ENCODE measurements at places on chromosomes 3 and 15. TPM values are rescaled to one million over a fixed set of nuclear protein-coding genes. Genes with fewer than 3 reads are reported as not detected.

- DNase-seq, result no peak
Measured at GRCh38 chr3:151283907-151284461, 5.6 kb upstream of the P2RY14 start.

- no peak for DNase-seq
Measured at GRCh38 chr15:79872358-79873017, 24.3 kb downstream of the MTHFS start.

DNA sequence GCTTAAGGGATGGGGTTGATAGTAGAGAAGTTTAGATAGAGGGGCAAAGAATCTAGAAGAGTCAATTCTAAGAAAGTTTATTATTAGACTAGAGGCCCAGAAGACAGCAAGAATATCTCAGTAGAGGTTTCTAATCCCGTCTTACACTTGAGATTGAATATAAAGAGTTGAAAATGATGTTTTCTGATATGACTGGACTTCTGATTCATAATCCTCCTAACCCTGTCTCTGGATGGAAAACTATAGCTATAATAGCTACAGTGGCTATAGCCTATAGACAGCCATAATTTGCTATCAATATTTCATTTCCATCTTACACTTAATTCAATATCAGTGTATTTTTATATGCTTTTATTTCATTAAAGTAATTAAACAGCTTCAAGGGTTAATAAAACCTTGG lies 60.0 kb downstream of the GAP43 start:
- no peak for DNase-seq

DNA sequence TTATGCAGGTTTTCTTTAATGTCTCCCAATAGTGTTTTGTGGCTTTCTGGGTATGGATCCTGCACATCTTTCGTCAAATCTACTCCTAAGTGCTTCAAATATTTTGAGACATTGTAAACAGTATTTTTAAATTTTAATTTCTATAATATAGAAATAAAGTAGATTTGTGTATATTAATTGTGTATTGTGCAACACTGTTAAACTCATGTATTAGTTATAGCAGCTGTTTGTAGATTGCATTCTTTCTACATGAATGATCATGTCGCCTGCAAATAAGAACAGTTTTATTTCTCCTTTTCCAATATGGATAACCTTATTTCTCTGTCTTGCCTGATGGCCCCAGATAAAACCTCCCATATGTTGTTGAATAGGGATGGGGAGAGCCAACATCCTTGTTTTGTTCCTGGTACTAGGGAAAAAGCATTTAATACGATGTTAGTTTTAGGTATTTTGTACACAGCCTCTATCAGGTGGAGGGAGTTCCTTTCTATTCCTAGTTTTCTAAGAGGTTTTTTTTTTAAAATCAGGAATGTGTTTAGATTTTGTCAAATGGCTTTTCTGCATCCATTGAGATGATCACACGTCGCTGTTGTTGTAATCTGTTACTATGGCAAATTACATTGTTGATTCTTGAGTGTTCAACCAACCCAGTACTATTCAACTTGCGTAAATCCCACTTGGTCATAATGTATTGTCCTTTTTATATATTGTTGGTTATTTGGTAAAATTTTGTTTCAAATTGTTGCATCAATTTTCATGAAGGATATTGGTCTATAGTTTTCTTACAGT lies 71.1 kb upstream of the DGKG start:
- DNase-seq, result no peak

DNA sequence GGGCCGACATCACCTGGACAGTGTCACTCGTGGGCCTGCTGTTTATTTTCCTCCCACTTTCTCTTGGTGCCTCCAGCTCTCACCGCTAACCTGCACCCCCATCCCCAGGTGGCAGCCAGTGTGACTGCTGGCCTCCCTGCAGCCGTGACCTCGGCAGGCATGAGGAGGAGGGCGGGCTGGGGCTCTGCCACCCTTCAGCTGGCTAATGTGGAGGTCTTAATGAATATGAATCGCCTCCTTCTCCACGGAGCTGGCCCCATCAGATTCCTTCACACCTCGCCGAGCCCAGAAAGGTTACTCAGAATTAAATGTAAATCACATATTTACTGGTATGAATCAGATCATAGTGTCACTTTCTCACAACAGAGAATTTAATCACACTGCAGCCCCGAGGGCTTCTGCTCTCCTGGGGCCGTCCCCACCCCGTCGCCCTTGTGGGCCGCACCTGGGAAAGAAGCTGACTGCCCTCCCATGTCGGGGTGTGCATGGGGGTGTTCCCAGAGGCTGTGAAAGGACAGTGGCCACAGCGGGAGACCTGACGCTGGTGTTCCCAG lies 171.1 kb upstream of the TLE3 start:
- no peak for DNase-seq

DNA sequence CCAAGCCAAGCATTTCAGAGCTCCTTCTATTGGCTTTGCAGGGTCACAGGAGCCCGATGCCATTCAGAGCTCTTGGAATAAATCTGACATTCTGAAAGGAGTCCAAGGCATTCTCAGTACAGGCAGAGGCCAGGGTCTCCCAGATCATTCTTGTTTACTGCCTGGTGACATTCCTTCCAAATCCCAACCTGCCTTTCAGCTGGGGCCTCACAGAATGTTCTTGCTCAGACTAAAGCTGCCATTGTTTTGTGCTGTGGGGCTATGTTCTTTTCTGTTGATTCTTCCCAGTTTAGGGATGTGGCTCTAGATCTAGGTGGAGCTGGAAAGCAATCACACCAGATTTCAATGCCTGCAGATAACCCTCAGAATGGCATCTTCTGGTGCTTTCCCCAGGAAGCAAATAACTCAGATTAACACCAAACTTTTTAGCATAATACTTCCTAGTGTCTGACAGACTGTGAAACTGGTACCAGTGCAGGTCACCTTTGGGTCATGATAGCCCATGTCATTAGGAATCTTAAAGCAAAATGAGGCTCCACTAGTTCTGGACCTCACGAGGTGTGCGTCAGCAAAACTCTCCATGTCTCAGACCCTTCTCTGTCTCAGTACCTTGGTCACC lies 166.9 kb downstream of the CHST2 start:
- no peak for DNase-seq

DNA sequence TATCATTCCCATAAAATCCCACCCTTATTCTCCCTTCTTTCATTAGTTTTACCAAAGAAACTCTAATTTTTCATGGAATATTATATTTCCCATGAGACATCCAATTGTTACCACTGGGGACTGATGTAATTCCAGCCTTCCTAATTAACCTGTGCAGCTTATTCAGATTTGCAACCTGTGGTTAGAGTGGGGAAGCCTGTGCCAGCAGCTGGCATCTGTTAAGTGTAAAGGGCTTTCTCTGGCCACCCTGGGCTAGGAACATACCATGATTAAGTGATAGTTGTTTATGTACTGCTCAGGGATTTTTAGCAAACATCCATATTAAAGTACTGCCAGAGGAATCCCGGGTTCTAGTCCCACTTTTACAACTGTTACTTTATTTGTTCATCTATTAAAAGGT lies 78.2 kb downstream of the TPRG1 start:
- DNase-seq, result no peak

GRCh38 chr3:196694202-196694638 lies 17.8 kb downstream of the CEP19 start:
- DNase-seq, result no peak

- DNase-seq, result no peak
Measured at GRCh38 chr3:52679811-52680210, 5.9 kb downstream of the PBRM1 start.

GRCh38 chr15:100735129-100736053 lies 133.0 kb downstream of the ASB7 start:
- no peak for DNase-seq

GRCh38 chr3:169965562-169966427 lies 812 bp upstream of the SEC62 start:
- DNase-seq, result no peak

GRCh38 chr3:17810759-17811158 lies 68.3 kb upstream of the TBC1D5 start:
- DNase-seq, result peak; percentile 38

GRCh38 chr3:10196389-10197052 lies 31.8 kb downstream of the IRAK2 start:
- no peak for DNase-seq

DNA sequence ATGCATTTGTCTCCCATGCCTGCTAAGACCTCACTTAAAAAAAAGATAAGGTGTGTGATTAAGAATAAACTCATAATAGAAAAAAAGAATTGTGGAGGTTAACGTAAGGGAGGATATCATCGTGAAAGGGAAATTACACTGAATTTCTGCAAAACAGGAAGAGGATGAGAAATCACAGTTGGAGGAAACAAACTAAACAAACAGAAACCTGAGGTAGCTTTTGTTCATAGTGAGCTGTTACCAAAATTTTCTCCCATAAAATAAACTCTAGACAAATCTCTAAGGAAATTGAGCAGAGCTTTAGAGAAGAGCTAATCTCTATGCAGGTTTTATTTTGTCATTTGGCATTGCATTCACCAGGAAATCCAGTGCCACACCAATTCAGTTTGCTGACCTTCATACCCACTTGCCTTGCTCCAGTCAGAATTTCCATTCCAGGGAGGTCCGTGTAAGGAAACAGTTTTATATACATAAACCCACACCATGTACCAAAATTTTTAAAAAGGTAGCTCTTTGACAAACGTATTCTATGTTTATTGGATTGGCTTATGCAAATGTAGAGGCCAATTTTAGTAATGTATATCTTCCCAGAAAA lies 231.2 kb downstream of the MBNL1 start:
- DNase-seq, result no peak

The FEZF2 gene
- not detected for polyA plus RNA-seq

The RIOX2 gene
- 24.2 TPM for polyA plus RNA-seq

The ISLR gene
- 33.7 TPM for polyA plus RNA-seq

The FMN1 gene
- polyA plus RNA-seq, result 3.5 TPM

The WDR72 gene
- not detected for polyA plus RNA-seq

All from BJ (cell line).